ENCODE measurements at places on chromosomes 5 and 9.

DNA sequence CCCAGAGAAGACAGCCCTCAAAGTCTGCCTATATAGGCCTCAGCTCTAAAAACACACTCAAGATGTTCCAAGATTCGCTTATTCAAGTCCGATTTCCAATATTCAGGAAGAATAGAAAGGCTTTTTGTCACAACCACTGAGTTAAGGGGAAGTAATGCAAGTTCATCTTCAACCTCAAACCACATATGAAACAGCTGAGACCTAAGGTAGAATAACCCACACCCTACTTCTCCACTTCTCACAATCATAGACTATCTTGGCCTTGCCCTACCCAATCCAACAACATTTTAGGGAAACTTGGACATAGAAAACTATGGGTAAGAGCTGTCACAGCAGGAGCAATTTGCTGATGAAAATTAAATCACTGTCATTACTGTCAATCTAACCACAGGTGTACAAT is 152.0 kb upstream of the LRRTM2 start:
- no peak for DNase-seq

DNA sequence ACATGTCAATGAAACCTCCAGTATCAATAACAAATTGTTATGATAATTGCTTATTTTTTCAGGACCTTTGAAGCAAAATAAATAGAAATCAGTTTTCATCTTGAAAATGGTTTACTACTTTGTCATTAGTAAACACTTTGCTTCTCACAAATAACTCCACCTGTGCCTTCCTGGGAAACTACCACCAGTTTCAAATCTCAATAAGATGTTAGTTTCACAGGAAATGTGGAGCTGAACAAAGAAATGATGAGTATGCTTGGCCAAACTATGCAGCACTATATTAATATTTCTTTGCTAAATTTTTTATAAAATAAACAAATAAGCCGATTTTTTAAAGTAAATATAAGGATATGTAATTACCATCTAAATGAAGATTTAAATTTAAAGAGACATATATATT is 221.5 kb upstream of the HAPLN1 start:
- DNase-seq: no peak

- DNase-seq: no peak
Measured at GRCh38 chr5:103450333-103451061, 112.1 kb downstream of the NUDT12 start.

GRCh38 chr5:58834242-58835225 is 251.7 kb downstream of the RAB3C start:
- no peak for DNase-seq

GRCh38 chr9:37925786-37926736 is 22.1 kb upstream of the SLC25A51 start:
- DNase-seq: no peak

GRCh38 chr9:116313638-116314037 is 160.0 kb downstream of the PAPPA start:
- DNase-seq: no peak

DNA sequence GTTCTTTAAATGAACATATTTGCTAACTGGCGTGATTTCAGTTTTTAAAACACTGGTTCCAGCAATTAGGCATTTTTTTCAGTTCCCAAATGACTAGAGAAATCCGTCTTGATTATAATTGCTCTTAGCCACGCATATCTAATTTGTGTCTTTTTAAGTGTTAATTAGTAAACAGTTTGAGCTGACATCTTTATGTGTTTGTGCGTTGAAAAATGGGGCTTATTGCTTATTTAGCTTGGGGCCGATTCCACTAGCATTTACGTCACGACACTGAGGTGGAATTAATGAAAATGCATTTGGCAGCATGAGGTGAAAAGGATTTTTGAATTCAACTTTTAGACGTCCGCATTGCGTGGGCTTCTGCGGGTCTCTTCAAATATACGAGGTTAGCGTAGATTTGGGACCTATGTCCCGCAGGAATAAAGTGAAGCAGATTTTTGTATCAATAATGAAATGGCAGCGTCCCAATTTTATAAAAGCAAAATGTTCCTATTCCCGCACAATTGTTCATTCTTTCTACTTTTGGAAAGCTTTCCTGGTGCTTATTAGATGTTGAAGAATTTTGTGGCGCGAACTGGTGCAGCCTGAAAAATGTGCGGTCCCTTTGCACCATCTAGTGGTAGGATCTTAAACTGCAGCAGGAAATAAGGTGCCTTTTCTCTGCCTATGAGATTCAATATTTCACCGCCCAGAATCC is 122.7 kb upstream of the LMX1B start:
- DNase-seq: peak; percentile 43

DNA sequence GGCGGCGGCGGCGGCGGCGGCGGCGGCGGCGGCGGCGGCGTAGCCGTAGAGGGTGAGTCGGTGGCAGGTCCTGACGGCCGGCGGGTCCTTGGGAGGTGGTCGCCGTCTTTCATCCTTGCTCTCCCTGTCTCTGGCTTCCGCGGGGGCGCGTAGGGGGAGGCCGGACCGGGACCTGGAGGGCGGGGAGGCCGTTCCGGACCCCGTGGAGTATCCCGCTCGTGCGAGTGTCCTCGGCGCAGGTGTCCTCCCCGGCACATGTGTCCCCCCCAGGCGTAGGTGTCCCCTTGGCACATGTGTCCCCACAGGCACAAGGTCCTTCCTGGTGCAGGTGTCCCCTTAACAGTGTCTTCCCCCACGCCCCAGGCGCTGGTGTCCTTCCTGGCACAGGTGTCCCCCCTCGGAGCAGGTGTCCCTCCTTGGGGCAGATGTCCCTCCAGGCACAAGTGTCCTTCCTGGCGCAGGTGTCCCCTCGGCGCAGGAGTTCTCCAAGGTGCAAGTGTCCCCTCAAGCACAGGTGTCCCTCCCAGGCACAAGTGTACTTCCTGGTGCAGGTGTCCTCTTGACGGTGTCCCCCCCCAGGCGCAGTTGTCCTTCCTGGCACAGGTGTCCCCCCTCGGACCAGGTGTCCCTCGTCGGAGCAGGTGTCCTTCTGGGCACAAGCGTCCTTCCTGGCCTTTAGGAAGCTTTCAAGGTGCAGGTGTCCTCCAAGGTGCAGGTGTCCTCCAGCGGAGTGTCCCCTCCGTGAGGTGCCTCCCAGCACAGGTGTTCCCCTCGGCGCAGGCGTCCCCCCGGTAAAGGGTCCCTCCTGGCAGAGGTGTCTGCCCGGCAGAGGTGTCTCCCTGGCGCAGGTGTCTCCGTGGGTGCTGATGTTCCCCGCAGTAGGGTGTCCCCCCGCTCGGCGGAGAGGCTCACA is 519 bp downstream of the EXOC3 start:
- peak; percentile 34 for DNase-seq

GRCh38 chr9:76352026-76352620 is 42.1 kb downstream of the RFK start:
- no peak for DNase-seq

- no peak for DNase-seq
Measured at GRCh38 chr5:175223291-175223690, 220.7 kb downstream of the DRD1 start.

- no peak for DNase-seq
Measured at GRCh38 chr5:50978924-50979323, 312.5 kb downstream of the PARP8 start.

DNA sequence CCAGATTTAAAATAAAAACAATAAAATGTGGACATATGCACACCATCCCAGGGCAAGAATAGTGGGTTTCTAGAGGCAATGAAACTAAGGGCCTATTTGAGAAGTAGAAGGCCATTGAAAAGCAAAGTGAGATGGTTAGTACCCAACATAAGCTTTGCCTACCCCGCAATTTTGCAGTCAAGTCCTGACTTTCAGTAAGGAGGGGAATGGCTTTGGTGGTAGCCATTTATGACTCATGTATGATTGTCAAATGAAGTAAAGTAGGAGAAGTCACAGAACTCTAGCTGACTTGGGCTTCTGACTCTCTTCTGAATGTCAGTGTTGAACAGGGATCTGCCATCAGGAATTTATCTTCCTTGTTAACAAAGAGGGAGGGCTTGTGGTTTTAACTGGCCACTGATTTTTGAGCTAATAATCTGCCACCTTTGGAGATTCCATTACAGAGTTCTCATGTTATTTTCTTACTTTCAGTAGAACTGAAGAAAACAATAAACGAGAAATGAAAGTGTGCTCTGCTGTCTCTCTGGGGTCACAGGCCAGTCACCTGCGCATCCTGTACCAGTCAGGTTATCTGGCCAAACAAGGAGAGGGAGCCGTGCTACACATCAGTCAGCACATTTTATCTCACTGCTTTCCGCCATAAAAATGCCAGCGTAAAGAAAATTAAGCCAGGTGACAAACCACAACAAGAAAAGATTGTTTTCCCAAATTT is 14.3 kb upstream of the SNCAIP start:
- no peak for DNase-seq

GRCh38 chr9:84945878-84946538 is 276.5 kb downstream of the NTRK2 start:
- no peak for DNase-seq

GRCh38 chr9:11235061-11235460 is 622.3 kb upstream of the PTPRD start:
- DNase-seq: no peak

- DNase-seq: no peak
Measured at GRCh38 chr5:139273322-139273571, 20.3 kb upstream of the MATR3 start.

GRCh38 chr9:84169240-84169639 is 171.3 kb downstream of the SLC28A3 start:
- DNase-seq: no peak

GRCh38 chr9:119793218-119793617 is 424.0 kb upstream of the BRINP1 start:
- DNase-seq: no peak

DNA sequence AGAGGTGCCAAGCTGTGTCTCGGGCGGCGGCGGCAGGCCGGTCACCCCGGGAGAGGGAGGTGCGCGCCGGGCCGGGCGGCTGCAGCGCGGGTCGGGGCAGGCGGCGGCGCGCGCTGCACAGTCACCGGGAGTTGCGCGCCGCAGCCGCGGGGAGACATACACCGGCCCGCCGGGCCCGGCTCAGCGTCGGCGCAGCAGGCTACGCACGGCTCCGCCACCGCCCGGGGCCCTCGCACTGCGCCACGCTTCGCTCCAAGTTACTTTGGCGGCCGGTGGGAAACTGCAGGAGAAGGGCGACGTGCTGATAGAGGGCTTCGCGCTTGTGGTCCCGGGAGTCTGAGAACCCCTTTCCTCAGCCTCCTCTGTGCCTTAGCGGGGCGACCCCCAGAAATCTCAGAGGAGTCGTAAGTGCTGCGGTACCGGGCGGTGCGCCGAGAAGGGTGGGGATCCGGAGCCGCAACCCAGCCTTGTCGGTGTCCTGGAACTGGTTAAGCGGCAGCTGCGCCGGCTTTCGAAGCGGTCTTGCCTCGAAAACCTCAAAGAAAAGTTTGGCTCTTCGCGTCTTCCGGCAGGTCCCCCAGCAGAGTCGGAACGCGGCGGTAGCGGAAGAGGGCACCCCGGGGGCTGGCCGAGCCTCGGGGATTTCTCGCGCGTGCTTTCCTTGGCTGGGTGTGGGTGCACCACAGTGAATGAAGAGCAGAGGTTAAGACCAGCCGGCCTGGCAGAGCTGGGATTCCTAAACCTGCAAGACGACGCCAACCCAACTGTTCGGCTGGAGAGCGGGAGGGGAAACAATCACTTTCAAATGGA is at the start of gene EFNA5:
Gene EFNA5, minus strand, starts transcription at position 6 of the 810 bp plus-strand sequence.
- DNase-seq: peak; percentile 32

DNA sequence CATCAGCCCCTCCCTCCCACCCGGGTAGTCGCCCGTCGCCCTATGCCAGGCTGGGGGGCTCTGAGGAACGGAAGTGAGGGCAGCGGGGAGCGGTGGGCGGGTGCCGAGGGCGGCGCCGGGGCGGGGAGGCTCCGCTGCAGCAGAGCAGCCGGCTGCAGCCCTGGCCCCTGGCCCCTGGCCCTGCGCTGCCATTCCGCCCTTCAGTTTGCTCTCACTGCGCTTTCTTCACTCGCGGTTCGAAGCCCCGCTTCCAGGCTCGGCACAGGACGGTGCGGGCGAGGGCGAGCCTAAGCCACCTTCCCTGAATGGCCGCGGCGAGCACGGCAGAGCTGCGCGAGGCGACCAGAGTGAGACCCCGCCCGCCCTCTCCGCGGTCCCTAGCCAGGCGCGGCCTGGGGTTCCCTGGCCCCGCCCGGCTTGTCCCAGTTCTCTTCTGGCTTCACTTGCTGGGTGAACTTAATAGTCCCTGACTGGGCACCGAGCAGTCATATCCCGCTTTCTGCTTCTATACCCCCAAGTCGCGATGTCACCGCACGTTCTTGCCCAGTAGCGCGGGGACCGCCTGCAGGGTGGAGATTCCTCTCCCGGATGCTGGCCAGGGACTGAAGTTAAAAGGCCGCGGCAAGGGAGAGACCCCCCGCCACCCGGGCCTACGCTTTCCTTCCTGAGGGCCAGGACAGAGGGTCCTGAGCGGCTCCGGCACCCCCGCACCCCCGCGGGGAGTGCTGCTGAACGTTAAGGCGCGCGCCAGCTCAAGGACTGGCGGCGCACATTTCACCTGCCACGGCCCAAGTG is 623 bp upstream of the TRIM36 start:
- peak; percentile 25 for DNase-seq

DNA sequence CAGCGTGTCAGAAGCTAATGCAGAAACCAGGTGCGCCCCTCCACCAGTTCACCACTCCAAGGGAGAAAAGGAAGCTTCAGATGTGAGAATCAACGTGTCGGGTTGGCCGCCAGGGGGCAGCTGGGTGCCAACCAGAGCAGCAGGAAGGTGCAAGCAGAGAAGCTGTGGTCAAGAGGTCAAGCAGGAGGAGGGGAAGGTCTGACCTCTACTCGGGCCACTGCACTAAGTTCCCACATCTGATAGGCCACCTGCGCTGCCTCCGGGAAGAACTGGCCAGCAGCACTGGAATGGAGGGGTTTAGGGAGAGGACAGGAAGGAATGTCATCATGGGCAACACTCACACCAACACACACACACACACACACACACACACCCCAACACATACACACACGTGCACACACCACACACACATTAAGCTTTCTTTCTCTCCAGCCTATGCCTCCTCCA is 31.4 kb downstream of the ANXA6 start:
- DNase-seq: peak; percentile 72

DNA sequence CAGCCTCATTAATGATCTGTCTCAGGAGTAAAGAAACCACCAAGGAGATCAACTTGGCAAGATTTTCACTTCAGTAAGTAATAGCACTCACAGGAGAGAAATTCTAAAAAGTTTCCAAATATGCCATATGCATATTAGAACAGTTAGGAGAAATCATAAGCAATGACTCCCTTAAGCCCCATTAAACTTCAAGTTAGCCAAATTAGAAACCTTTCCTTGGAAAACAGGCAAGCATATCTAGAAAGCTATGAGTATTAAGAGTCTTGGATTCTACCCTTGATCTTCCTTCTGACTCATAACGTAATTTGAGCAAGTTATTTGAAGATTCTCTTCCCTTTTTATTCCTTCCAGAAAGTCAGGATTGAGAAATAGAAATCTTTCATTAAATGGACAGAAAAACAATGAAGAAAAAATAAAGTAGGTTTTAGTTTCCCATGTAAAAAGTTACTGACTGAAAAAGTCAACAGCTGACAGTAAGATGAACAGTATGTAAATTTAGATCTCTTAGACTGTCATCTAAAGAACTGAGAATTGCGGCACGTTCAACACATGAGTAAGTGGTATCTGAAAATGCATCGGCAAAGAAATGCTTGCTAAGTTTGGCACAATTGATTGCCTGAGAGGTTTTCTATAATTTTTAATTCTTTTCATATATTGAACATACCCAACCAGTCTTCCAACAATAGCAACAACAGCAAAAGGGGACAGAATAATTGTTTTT is 565.7 kb upstream of the FTMT start:
- no peak for DNase-seq
